Fibroblast of mammary gland (primary cell): ENCODE measurements at places on chromosomes 12 and 14.

GRCh38 chr12:80938397-80938796 lies 663 bp upstream of the LIN7A start:
- no peak for DNase-seq

GRCh38 chr14:34867199-34867598 lies 8.0 kb downstream of the BAZ1A start:
- no peak for DNase-seq

GRCh38 chr12:89390802-89391673 lies 38.7 kb upstream of the DUSP6 start:
- DNase-seq = peak; percentile 82

- DNase-seq = no peak
Observed at GRCh38 chr12:100201604-100202423, 1.2 kb downstream of the ACTR6 start.

DNA sequence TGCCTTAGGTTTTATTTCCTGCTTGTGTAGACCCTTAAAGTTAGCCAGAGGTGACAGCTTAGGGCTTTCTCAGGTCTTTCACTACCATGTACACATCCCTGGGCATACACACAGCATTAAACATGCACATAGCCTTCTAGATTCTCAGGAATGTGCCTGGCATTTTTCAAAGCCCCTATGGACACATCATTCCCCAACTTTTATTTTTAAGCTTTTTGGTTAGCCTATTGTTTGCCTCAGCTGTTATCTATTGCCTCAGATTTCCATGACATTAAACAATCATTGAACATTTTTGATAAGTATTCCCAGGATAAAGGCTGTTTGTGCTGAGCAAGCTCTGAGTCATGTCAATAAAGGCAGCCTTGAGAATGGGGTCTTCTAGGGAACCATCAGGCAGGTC lies 15.1 kb upstream of the PPM1A start:
- no peak for DNase-seq
